CD4-positive, alpha-beta T cell treated with Interleukin-6 at 100 ng/mL for 8 hours (primary cell): ENCODE measurements at places on chromosomes 4 and X.

GRCh38 chr4:16573739-16574138, 324.7 kb downstream of the LDB2 start:
- DNase-seq: no peak

DNA sequence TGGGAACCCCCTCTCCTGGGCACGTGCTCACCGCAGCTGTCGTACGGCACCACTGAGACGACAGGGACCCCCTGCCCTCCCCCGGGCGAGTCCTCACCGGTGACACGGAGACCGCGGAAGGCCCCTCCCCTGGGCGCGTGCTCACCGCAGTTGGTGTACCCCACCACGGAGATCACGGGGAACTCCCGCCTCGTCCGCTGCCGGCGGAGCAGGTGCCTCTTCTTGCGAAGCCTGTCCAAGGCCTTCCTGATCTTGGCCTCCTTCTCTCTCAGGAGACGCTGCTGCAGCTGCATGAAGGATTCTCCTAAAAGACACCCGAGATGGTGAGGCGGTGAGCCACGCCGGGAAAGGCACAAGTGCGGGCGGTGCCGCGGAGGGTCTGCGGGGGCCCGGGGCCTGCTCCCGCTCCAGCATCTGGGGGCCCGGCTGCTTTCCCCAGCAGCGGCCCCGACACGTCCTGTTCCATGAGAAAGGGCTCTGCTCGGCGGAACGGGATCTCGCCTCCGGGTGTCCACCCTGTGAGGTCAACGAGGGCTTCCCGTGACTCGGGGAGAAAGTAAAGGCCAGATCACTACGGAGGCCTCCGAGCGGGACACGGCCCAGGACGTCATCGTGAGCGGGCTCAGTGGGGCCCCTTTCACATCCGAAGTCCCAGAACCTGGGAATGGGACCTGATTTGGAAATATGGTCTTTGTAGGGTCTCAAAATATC, 5.8 kb downstream of the GTPBP6 start:
- DNase-seq: no peak

DNA sequence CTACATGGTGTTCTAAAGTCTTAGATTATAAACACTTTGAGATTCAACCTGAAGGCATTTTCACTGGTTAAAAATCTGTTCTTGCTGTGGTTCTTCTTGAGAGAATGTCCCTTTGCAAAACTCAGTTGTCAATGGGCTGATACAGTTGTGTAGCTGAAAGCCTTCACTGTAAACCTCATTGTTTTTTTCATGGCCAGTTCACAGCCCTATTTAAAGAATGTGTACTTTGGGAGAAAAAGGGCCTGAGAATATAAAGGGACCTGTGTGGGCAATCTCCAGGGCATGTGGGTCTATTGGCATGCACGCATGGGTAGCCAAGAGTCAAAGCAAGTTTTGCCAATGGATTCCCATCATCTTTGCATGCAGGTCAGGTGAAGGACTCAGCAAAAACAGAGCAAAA, 7.8 kb upstream of the MAP7D3 start:
- DNase-seq: no peak

DNA sequence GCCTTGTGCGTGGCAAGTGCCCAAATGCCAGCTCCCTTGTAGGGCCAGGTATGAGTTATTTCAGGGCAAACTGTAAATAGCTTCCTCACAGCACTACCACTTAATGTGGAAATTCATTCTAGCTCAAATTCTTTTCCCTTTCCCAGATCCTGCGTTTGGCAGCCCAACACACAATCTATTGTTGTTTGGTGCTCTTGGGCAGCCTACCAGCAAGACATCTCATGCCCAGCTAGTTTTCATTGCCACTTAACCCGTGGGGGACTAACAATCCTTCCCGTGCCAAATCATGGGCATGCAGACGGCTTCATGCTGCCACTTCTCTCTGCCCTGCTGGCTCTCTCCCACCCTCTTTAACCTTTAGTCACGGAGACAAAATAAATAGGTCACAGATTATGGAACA, 454.2 kb downstream of the GRIA2 start:
- DNase-seq: no peak

DNA sequence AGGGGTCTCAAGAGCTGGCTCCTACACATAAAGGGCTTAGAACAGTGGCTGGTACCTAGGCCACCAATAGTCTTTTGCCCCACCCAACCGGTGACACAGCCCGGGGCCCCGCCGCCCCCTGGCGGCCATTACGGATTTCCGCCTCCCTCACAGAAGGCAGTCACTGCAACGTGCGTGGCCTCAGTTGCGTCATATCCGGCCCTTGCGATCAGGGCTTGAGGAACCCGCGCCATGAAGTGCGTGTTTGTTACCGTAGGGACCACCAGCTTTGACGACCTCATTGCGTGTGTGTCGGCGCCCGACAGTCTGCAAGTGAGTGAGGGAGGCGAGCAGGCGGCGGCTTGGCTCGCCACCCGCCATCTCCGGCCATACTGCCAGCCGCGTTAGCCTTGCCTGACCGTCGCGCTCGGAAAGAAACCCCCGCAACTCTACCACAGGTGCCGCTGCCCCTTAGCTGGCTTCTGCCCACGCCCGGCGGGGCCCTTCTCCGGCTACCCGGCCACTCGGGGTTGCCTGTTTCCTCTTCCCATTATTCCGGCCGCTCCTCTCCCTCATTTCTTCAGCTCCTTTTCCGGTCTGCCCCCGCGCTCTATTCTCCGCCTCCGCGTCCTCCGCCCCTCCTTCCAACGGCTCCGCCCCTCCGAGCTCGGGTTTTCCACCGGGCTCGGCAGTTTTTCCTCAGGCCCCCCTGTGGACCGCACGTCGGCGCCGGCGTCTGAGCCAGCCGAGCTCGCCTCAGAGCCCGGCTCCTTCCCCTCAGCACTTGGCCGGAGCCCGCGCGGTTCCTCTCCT, at the start of gene ALG13:
ALG13 (plus strand) TSS at position 183 of the 792 bp plus-strand sequence; CDS start at position 232, 49 bp downstream.
- peak; percentile 89 for DNase-seq

DNA sequence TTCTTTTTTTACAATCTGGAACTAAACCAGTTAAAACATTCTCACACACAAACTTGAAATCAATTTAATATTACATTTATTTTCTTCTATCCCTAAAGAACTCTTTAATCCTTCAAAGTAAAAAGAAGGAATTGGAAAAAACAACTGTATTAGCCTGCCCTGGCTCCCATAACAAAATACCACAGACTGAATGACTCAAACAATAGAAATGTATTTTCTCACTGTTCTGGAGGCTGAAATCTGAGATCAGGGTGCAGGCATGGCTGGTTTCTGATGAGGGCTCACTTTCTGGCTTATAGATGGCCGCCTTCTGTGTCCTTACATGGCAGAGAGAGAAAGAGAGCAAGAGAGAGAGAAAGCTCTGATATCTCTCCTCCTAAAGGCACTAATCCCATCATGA, 149.4 kb downstream of the PDGFRA start:
- no peak for DNase-seq

GRCh38 chr4:22483551-22483981, 32.3 kb downstream of the ADGRA3 start:
- DNase-seq: no peak

DNA sequence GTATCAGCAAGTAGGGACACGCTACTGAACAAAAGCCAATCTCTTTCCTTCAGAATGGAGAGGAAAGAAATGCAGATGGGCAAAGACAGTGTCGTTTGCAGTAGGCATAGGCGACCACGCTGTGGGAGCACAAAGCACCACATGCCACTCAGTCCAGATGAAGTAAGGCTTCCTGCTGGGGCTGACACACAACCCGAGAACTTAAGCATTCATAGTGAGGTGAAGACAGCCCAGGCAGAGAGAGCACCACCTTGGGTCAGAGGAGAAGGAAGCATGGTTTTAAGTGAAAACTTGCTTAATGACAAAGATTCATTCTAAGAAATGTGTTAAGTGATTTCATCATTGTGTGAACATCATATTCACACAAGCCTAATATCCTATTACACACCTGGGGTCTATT, 238.8 kb downstream of the MGST2 start:
- no peak for DNase-seq

- no peak for DNase-seq
Measured at GRCh38 chr4:121642292-121642691, 54.5 kb downstream of the ANXA5 start.

- no peak for DNase-seq
Measured at GRCh38 chrX:53076671-53077070, 5.5 kb upstream of the TSPYL2 start.

DNA sequence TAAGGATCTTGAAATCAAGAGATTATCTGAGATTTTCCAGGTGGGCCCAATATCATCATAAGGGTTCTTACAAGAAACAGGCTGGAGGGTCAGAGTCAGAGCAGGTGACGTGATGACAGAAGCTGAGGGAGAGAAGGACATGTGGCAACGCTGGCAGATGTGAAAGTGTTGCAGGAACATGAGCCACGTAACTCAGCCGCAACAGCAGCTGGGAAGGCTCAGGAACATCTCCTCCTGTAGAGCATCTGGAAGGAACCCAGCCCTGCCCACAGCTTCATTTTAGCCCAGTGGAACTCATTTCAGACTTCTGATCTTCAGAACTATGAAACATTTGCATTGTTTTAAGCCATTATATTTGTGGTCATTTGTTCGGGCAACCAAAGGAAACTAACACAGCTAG, 156.3 kb upstream of the VEGFC start:
- DNase-seq: no peak

- DNase-seq: no peak
Measured at GRCh38 chr4:83724485-83725335, 188.8 kb downstream of the GPAT3 start.

DNA sequence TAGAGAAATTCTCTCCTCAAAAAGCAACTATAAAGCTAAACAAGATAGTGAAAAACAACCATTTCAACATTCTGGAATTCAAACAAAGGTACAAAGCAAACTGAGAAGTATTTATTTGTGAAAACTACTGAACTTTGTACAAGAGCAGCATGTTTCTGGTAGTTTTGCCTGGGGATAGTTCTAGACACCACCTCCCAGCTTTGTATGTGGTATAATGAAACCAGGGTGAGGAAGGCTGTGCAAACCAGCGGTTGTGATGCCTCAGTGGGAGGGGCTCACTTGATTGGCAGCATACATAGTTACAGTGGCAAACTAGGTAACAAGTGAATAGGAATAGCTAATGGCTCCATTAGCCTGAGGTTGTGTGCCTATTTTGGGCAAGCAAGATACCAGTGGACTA, 18.6 kb upstream of the FRMD7 start:
- DNase-seq: no peak

DNA sequence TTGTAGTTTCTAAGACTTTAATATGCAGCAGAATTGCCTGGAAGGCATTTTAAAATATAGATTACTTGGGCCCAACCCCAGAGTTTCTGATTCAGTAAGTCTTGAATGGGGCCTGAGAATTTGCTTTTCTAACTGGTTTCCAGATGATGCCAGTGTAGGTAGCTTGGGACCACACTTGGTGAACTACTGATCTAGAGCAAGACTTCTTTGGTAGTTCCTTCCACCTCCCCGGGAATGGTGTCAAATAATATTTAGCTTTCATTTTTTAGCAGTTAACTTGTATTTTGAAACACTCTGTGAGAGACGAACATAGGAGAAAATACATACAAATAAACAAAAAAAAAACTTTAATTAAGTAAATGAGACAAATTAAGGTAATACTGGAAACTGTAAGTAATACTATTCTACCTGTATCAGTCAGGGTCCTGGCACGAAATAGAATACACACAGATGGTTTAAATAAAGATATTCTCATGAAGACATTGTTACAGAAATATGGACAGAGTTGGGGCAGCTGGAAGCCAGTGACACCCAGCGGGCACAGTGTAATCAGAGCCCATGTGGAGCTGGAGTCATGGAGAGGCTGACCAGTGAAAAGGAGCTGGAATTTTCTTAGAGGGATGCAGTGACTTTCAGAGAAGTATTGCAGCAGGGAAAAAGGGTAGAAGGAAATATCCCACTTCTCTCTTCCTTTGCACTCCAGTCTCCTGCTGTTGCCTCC, 905.7 kb downstream of the CCSER1 start:
- DNase-seq: no peak

GRCh38 chr4:8675383-8675782, 82.8 kb downstream of the CPZ start:
- no peak for DNase-seq

GRCh38 chr4:109010521-109010920, 247.7 kb upstream of the ETNPPL start:
- DNase-seq: no peak

GRCh38 chr4:40325406-40326019, 9.6 kb upstream of the CHRNA9 start:
- peak; percentile 82 for DNase-seq

- no peak for DNase-seq
Measured at GRCh38 chrX:136193771-136194170, 46.4 kb downstream of the FHL1 start.

GRCh38 chr4:2963175-2963965, at the start of the genes GRK4 and NOP14:
Gene GRK4, plus strand, starts transcription at chr4:2963571. Its CDS starts 500 bp downstream, at chr4:2964071.
Gene NOP14, minus strand, starts transcription at chr4:2963406. Its CDS starts 87 bp downstream, at chr4:2963319.
- DNase-seq: peak; percentile 98

DNA sequence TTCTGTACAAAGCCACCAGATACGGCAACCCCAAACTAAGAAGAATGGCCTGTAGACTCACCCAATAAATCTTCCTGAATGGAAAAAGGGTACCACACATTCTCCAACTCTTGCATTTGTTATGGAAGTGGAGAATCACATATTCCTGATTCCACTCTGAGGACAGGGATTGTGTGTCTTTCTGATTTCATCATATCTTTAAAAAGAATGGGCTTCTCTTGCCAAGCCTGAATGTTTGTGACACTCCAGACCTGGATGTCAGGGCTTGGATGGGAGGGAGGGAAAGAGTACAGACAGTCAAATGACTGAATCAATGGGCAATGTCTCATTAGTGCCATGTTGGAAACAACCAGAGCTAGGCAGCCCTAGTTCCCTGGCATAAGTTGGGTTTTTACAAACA, 77.4 kb downstream of the PLAC1 start:
- no peak for DNase-seq

DNA sequence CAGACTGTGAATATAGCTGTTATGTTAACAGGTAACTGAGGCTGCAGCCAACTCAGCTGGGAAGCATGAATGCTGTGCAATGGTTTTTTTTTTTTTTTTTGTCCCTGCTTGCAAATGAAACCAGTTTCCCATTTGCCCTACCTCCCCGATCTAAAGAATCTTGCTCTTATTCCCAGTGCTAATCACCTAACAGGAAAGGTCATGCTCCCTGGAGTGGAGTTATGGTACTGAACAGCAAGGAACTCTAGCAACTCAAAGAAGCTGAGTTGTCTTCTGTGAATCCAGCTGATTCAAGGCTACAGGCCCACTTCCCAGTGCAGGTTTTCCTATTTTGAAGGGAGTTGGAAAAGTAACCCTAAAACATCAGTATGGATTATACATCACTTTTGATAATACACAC, 52.1 kb downstream of the HTR2C start:
- DNase-seq: no peak

GRCh38 chr4:76977113-76977512, 27.6 kb downstream of the SEPTIN11 start:
- DNase-seq: no peak

DNA sequence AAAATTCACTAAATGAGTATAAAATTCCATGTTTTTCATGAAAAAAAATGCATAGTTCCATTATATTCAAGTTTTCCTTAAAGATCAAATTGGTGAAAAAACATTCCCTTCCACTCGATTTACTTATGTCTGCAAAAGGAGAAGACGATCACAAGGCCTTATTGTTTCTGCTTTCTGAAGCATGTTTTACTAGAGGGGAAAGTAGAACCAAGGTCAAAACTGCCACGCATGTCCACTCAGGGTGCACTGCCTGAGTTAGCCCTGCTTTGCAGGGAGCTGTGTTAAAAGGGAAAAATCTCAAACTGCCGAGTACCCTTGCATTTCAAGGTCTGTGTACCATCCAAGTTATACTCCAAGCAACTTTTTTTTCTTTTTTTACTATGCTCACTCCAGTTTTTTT, 57.2 kb downstream of the TRAPPC11 start:
- DNase-seq: no peak

GRCh38 chr4:77093401-77093800, 17.6 kb upstream of the CCNI start:
- no peak for DNase-seq
